ENCODE measurements at places on chromosomes 12 and 14.

DNA sequence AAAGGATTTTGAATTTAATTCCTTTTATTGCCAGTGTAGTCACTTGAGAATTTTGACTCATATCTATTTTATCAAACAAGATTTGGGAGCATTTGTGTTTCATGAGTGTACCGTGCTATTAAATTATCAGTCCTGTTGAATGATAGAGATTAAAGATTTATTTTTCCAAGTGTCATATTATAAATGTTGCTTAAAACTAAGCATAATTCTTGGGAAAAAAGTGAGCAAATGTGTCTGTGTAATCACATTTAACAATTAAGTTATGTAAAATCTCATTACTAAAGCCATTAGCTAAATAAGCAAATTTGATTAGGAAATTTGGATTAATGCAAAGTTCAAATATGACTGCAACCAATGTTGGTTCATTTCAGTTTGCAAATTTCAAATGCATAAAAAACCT, 266.7 kb downstream of the TMTC2 start:
- no peak for DNase-seq

DNA sequence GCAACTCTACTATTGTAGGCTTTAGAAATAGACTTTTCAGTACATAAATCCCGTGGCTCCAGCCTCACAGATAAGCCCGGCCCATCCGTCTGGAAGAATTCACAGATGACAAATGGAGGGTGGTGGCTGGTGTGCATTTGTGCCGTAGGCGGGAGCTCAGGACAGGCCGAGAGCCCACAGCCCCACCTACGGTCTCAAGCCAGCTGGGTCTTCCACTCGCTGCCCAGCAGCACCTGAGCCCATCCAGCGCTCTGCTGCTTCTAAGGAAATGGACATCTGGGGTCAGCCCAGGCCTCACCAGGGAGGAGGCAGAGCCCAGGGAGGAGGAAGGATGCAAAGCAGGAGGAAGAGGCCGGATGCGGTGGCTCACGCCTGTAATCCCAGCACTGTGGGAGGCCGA, 72.8 kb downstream of the KIF26A start:
- no peak for DNase-seq

DNA sequence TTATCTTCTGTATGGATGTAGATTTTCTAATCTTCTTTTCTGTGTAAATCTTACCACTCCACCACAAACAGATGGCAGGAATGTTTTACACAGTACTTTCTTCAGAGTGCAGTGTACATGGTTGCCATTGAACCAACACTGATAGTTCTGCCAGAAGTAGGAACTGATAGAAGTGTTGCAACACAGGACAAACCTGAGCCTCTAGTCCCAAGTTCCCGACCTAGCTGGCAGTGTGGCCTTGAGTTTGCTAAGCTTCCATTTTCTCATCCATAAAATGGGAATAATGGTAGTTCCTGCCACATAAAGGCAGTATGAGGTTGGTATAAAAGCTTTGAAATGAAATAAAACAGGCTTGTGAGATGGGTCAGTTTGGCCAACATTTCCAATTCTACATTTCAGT, 50.8 kb upstream of the SAV1 start:
- peak; percentile 5 for DNase-seq

- no peak for DNase-seq
These were observed 315.5 kb upstream of the FLRT2 start for GRCh38 chr14:85214471-85214870.

GRCh38 chr14:50856660-50857059, 15.2 kb upstream of the ABHD12B start:
- DNase-seq: no peak

DNA sequence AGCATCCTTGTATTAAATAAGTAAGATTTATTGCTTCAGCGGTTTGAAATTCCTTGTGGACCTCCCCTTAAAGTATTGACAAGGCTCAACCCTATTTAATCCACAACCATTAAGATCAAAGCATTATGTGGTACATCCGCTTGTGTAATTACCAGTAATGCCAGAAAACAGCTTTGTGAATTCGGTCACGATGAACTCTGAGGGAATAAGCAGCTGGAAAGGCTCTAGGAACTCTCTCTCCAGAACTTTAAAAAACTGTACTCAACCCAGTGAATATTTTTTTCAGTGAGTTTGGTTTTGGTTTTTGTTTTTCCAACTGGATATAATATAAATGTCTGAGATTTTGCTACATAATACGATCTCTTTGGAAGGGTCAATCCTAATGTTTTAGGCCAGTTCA, 49.3 kb upstream of the DIO2 start:
- no peak for DNase-seq

GRCh38 chr12:99039367-99040120, 394.5 kb downstream of the APAF1 start:
- no peak for DNase-seq

GRCh38 chr12:42960087-42960527, 370.6 kb upstream of the PRICKLE1 start:
- DNase-seq: no peak

DNA sequence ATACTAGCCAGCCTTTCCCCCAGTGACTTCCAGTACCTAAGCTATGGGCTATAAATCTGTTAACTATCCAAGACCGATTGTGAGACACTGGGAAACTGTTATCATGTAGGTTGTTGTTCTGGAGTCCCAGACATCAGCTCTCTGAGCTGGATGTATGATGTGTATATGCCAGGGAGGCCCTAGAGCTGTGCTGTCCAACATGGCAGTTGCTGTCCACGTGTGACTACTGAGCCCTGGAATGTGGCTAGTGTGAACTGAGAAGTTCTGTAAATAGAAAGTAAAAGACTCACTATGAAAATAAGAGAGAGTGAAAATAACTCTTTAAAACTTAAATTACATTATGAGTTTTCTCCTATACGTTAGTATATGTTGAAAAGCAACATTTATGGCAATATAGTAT, 755.8 kb upstream of the FBXO33 start:
- DNase-seq: no peak

DNA sequence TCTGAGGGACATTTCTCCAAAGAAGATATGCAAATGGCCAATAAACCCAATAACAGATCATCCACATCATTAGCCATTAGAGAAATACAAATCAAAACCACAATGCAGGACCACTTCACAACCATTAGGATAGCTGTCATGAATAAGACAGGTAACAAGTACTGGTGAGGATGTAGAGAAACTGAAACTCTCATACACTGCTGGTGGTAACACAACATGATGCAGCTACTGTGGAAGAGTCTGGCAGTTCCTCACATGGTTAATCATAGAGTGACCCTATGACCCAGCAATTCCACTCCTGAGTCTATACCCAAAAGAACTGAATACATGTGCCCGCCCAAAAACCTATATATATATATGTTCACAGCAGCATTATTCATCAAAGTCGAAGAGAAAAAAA, 39.0 kb downstream of the TTC9 start:
- no peak for DNase-seq

DNA sequence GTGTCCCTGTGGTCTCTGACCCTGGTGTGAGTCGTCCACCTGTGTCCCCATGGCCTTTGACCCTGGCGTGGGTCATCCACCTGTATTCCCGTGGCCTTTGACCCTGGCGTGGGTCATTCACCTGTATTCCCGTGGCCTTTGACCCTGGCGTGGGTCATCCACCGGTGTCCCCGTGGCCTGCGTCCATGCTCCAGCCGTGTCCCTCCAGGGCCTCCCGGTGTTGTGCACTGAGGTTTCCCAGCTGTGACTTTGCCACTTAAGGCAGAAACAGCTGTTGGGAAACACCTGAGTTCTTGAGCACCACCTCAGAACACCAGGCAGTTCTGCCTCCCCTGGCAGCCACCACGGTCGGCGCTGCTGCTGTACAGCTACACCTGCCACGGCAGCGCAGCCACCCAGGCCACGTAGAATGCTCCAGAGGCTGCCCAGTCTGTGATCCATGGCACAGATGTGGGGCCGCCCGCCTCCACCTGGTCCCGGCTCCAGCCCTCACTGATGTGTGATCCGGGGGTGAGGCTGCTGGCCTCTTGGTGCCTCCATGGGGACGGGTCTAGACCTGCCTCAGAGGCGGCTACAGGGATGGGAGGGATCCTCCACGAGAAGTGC, 69.1 kb upstream of the GALNT9 start:
- no peak for DNase-seq

- no peak for DNase-seq
These were observed 68.3 kb upstream of the TRHDE start for GRCh38 chr12:72203764-72204335.

DNA sequence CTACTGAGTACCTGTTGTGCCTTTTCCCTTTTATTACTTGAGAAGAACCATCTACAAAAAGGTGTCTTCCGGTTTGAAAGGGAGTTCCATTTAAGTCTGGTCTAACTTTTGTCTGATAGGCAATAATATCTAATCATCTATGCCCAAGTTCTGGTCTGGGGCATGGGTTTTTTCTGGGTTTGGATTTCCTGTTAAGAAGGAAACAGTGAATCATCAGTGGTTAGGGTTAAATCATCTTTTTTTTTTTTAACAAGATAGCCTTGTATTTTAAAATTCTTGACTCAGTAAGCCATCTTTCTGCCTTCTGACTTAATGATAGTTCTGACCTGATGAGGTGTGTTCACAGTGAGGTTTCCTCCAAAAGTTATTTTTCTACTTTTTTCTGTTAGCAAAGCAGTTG, 29.3 kb upstream of the CPNE8 start:
- no peak for DNase-seq

GRCh38 chr12:101769865-101770264, 30.6 kb upstream of the SYCP3 start:
- DNase-seq: no peak

GRCh38 chr12:111175396-111176094, 193.3 kb downstream of the PHETA1 start:
- no peak for DNase-seq
